ENCODE measurements at places on chromosomes 4 and X.
A peak's percentile ranks its signal among the peaks of the same experiment; 100 is the strongest.

- DNase-seq, result no peak
Measured at GRCh38 chrX:25096522-25097045, 80.8 kb upstream of the ARX start.

GRCh38 chr4:165331359-165331758 is 3.9 kb downstream of the MSMO1 start:
- no peak for DNase-seq

DNA sequence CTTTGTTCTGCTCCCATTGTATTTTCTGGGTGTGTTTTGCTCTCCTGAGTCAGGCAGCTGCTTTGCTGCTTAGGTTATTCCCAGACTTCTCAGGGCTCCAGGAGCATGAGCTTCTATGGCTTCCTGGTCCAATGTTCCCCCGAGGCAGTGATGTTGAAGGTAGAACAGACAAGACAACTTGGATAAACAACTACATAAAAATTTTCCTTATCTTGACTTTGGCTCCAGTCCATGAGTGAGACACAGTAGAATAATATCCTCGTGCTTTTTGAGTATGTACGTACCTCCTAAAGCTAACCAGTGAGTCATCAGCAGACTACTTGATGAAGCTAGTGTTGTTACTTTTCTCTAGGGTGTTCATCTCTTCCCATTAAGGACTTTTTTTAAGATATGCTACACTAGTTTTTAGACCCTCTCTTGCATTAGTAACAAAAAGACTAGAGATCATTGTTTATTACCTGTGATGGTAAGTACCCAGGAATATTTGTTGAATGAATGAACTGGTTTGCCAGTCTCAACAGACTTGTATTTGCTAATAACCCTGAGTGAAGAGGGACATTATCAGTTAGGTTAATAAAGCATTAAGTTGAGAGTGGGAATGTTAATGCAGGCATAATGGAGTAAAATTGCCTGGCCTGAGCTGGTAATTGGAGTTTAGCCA is 131.9 kb downstream of the FHIP1A start:
- peak; percentile 87 for DNase-seq

DNA sequence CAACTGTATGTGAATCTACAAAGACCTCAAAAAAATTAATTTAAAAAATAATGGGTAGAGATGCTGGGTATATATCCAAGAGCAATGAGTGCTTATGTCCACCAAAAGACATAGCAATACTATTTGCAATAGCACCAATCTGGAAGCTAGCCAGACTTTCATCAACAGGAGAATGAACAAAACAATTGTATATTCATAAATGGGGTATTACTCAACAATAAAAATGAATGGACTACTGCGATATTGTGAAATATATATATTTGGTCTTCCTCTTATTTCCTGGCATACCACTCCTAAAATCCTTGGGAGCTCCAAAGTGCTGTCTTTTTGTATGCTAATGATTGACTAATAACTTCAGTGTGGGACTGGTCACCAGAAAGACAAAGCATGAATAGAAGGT is 77.5 kb downstream of the MSN start:
- peak; percentile 23 for DNase-seq

DNA sequence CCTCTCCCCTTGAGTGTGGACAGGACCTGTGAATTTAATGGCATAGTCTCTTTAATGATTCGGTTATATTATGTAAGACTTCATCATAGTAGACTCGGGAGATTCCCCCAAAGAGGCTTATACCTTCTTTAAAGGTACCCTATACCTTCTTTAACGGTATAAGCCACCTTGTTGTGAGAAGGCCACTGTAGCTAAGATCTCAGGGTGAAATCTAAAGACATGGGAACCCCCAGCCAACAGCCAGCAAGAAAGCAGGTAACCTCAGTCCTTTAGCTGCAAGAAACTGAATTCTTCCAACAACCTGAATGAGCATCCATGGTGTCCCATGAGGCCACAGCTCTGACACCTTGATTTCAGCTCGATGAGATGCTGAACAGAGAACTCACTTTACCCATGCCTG is 931 bp downstream of the DDX60 start:
- DNase-seq, result no peak

- DNase-seq, result no peak
Measured at GRCh38 chr4:109332926-109333464, 30.5 kb upstream of the COL25A1 start.

- no peak for DNase-seq
Measured at GRCh38 chrX:108811891-108812290, 75.5 kb upstream of the IRS4 start.

DNA sequence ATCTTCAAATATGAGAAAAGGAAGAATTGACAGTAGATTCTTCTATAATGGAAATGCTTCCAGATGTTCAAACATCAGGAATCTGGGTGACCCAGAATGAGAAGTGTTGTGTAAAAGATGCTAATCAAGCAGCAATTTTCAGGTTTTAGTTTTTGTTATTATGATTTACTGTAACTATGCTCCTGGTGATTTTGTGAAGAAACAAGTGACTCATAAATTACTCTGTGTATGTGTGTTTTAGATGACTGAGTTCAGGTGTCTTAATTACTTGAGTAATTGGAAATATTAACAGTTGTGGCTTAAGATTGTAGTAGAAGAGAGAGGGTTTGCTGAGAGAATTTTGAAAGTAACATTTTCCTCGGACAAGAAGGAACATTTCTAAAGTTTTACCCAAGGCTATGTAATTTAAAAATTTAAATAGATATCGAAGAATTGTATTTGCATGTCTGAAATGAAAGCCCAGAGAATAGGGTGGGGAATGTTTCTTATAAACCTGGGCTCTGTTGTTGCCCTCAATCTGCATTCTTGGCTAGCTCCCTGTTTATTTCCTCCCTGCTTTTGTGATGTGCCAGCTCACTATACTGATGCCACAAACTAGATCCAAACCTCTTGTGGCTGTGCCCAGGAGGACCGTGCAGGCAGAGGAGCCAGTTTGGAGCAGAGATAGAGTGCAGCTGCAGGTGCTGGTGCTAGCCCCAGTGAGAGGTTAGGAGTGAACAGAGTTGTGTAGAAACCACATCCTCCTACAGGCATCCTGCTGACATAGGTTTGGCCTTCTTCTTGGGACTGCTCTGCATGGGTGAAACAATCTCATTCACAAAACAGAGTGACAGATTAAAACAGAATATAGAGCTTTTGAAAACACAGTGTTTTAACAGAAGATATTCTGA is 25.4 kb upstream of the TNIP3 start:
- DNase-seq, result no peak

GRCh38 chr4:52372747-52373146 is 286.4 kb downstream of the USP46 start:
- no peak for DNase-seq

- no peak for DNase-seq
Measured at GRCh38 chrX:121456315-121456714, 408.9 kb downstream of the GLUD2 start.

- DNase-seq, result no peak
Measured at GRCh38 chrX:39201305-39201990, 400.2 kb downstream of the MID1IP1 start.

DNA sequence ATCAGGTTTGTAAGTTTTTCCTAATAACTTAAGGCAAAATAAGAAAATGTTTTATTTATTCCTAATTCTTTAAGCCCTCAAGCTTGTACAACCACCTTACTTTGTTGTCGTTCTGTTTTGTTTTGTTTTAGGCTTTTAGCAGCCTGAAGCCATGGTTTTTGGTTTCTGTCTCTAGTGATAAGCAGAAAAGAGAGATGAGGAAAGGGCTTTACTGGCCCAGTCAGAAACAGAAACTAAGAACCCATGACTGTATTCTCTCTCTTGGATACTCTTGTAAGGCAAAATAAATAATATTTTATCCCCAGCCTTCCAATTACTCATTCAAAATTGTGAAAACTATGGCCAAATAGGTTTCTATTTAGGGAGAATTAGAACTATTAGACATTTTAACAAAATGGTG is 29.4 kb downstream of the TBC1D19 start:
- no peak for DNase-seq

DNA sequence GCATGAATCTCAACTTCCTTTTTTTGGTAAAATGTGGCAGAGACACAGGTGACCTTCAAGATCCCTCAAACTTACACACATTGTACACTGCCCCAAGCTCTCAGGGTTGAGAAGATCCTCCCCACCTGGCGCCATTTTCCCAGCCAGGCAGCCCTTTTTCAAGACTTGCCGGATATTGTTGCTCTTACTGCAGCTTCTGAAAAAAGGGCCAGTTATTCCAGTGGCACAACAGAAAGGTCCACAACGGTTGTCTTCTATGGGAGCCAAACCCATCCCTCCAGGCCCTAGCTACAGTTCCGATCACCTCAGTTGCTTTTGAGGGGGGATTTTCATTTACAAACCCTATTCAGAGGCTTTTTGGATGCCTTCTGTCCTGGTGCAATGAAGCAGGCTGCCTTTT is 101.1 kb downstream of the CHIC2 start:
- DNase-seq, result no peak

GRCh38 chr4:168488869-168489274 is 8.0 kb upstream of the PALLD start:
- DNase-seq, result no peak

DNA sequence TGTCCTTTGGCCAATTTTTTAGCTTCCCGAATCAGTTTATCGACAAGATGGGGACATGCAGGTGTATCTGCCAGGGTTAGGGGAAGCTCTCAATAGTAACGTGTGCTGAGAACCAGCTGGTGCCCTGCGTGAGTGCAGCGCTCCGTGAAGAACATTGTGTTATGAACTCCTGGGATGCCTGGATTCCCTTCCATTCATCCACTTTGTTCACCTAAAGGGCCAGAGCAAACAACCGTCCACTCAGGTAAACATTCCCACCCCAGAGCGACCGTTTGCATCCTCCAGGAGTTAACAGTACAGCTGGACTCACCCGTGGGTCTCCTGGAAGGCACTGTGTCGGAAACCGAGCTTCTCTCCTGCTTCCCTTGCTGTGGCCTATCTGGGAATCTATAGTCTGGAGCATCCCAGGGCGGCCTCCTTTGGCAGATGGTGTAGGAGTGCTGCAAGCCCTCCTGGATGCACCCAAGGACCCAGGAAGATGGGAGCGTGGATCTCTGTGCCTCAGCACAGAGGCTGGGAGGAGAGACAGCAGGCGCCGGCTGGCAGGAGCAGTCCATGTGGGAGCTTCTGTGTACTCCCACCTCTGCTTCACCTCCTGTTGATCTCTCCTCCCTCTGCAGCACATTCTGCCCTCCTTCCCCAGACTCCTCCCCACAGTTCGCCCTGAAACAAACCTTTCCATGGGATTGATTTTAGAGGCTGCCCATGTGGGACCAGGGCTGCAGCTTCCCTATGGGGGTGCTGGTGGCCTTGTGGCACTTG is 62.7 kb downstream of the SHROOM2 start:
- DNase-seq, result no peak

GRCh38 chrX:154349979-154350378 is 24.5 kb downstream of the FLNA start:
- DNase-seq, result no peak

DNA sequence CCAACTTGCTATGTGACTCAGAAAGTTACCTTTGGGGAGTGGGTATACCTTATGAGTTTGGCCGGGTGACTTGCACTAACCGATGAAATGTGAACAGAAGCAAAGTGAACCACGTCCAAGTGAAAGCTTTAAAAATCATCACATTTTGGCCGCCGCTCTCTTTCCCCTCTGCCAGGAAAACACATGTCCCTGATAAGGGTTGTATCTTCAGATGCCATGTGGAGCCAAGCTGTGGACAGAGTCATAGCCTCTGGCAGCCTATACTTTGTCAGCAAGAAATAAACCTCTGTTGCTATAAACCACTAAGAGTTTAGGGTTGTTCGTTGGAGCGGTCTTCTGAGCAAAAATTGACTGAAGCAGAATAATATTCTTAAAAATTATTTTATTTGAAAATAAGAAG is 92.3 kb downstream of the PRDM5 start:
- no peak for DNase-seq

DNA sequence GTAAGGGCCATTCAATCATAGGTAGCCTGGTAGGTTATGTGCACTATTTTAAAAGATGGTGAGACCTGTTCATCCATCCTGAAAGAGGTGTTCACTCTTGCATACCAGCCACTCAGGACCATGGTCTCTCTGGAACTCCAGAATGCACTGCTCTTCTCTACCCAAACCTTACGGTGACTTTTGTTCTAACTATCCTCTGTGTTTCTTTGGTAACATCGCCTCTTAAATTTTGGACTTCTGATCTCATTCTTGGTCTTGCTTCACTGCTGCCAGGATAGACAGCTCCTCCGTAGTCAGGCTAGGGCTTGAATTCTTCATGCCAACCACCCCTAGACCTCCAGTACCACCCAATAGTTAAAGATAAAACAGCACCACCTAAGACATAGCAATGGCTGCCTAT is 346.3 kb upstream of the GALNT7 start:
- no peak for DNase-seq

DNA sequence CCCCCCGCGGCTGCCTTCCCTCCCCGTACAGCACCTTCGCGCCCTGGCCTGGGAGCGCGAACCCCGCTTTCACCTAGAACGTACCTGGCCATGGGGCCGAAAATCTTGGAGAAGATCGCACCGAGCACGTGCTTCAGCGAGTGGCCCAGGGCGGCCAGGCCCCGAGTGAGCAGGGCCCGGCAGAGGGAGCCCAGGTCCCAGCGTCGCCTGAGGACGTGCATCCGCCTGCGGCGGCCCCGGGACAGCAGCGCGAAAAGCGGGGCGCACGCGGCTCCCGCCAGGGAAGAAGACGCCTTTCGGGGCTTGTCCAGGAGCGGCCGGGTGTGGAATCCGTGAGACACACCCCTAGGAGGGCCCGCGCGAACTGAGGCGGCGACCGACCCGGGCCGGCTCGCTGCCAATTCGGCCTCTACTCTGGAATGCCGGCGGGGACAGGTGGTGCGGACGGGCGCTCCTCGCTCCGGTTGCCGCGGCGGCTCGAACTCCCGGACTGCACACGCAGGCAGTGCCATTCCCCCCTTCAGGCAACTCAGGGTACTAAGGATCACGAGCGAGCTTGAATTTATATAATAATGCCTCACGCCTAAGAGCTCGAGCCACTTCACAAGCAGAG is at the start of gene HS6ST2:
Gene HS6ST2 (minus strand): TSS at position 539 of the 613 bp plus-strand sequence.
- no peak for DNase-seq

DNA sequence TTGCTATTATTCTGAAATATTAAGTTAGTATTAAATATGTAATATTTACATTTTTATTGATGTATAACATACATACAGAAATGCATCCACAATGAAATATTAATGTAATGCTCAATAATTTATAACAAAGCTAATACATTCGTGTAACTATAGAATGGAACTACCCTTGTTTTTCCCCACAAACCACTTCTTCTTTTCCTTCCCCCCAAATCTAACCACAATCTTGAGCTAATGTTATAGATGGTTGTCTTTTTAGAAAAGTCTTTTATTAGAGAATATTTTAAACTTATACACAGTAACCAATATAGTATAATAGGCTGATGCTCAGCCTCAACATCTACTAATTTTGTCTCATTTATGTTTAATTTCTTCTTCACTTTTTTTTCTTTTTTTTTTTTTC is 4.5 kb upstream of the ZNF732 start:
- no peak for DNase-seq

- DNase-seq, result no peak
Measured at GRCh38 chr4:165489786-165490185, 111.0 kb downstream of the CPE start.

GRCh38 chr4:137125011-137125410 is 407.3 kb downstream of the PCDH18 start:
- DNase-seq, result peak; percentile 26

GRCh38 chr4:46179356-46179755 is 55.5 kb upstream of the GABRG1 start:
- DNase-seq, result no peak

- no peak for DNase-seq
Measured at GRCh38 chr4:19945501-19945900, 306.2 kb upstream of the SLIT2 start.

- DNase-seq, result no peak
Measured at GRCh38 chr4:16438986-16439385, 212.7 kb upstream of the TAPT1 start.

GRCh38 chr4:182624281-182624680 is 292.9 kb downstream of the DCTD start:
- no peak for DNase-seq

Data from HS-5 (cell line).